CD4-positive, alpha-beta T cell (primary cell): ENCODE measurements at places on chromosomes 2 and 18.

DNA sequence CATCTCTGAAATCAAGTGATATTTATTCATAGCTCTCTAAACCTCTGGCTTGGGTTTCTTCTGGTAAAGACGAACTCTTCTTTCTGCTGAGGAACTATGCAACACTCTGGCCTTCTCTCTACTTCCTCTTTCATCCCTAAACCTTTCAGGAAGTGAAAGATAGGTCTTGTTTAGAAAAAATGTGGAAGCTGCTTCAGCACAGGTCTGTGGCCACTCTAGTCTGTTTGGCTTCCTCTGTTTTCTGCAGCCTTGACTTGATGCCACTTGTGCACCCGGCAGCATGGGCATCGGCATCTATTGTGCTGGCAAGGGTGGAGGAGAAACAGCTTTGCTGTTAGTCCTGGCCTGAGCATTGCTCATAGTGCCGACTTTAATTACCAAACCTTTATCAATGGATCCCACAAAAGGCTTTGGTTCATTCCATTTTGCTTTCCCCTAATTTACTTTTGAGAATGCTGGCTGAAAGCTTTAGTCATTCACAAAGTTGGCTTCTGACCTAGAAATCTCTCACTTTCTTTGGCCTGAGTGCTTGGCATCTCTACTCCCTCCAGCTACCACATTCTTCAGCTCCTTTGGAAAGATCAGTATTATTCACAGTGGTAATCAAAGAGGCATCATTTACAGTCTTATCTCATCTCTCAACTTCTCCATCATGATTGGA is 32.0 kb upstream of the GPR39 start:
- H3K4me1 ChIP-seq: no peaks in the 10 kb centered on the region
- peaks cover 2% of the 10 kb centered on the region for H3K27me3 ChIP-seq
- H3K36me3 ChIP-seq: no peaks in the 10 kb centered on the region
- no peak for DNase-seq

DNA sequence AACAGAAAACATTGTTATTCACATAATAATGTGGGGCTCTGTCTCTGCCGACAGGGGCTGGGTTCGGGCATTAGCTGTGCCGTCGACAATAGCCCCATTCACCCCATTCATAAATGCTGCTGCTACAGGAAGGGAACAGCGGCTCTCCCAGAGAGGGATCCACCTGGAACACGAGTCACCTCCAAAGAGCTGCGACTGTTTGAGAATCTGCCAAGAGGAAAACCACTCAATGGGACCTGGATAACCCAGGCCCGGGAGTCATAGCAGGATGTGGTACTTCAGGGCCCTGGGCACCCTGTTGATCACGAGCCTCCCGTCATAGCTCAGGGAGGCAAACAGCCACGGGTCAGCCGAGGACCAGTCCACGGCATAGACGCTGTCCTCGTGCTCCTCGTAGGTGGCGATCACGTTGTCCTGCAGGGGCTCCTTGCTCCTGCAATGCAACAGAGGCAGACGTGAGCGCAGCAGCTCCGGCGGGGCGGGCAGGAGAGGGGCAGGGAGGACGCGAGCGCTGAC is 188.5 kb downstream of the EIPR1 start:
- H3K4me3 ChIP-seq: no peak overlapping the region
- no peak overlapping the region for H3K27ac ChIP-seq
- H3K36me3 ChIP-seq: peaks cover 35% of the 10 kb centered on the region

- no peaks in the 10 kb centered on the region for H3K36me3 ChIP-seq
- H3K4me1 ChIP-seq: no peaks in the 10 kb centered on the region
- DNase-seq: no peak
- no peak overlapping the region for H3K4me3 ChIP-seq
- H3K27me3 ChIP-seq: no peaks in the 10 kb centered on the region
- H3K27ac ChIP-seq: no peak overlapping the region
Observed at GRCh38 chr2:200077210-200077650, 121.8 kb downstream of the MAIP1 start.

DNA sequence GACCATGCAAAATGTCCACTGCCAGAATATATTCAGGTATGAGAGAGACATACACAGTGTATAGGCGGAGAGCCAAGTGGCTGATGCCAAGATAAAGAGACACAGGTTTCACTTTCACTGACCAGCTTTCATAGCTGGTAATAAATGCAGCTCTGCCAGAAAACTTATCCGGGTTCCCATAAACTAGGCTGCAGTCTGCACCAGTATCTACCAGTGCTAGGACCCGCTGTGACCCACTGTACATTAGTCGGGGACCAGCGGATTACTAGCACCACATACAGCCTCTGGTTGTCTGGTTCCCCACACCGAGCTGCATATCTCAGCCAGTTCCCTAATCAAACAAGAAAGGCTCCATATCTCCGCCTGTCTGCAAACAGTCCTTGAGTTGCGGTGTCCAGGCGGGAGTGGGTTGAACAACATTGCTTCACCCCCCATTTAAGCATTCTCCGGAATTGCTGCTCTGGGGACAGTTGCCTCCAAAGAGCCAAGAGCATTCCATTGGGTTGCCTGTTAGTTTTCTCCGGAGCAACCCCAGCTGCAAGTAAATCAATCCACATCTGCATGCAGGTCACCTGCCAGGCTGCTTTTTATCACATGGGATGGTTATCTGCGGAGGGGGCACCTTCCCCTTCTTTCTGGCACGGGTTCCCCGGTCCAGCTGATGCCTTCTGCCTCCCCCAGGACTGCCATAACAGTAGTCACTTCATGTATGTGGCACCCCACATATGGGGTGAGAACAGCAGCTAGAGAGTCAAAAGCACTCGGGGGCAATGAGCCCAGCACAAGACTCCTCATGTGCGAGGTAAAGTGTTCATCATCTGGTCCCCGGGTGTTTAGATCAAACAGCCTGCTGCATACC is 18.0 kb upstream of the KLHL23 start:
- H3K36me3 ChIP-seq: no peaks in the 10 kb centered on the region
- H3K27ac ChIP-seq: no peak overlapping the region
- no peaks in the 10 kb centered on the region for H3K4me1 ChIP-seq
- DNase-seq: no peak
- no peaks in the 10 kb centered on the region for H3K27me3 ChIP-seq

DNA sequence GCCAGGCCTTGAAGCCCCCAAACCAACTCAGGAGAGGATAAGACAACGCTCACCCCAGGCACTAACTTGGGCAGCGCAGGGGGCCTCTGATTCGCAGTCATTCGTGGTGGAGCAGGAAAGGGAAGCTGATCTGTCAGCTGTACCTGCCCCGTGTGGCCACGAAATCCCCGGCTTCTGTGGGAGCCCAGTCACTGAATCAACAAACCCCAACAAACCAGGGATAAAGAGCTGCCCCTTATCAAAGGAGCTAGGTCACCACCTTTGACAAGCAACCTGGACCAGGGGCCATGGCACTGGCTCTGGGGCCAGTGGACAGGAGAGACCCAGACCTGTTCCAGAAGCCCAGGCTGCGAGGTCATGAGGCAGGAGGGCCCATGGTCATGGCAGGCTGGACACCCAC is 14.5 kb downstream of the SDC1 start:
- H3K4me3 ChIP-seq: no peak overlapping the region
- H3K27me3 ChIP-seq: no peaks in the 10 kb centered on the region
- no peak for DNase-seq
- H3K36me3 ChIP-seq: no peaks in the 10 kb centered on the region

DNA sequence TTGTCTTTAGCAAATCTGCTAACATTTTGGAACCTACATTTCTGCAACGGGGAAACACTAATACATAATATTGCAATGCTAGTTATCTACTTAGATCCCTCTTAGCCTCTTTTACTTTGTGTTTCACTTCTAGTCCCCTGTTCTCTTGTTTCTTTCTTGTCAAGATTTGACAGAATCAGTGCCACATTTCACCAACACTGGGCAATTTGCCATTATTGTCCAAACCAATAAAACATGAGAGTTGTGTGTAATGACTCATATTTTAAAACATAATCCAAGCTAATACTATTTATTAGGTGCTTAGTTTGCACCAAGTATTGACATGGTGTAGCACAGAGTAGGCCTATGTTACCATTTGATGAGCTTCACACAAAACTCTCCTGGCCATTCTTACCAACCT is 33.7 kb upstream of the ACVR1C start:
- no peak overlapping the region for H3K27ac ChIP-seq
- H3K4me3 ChIP-seq: no peak overlapping the region
- DNase-seq: no peak
- no peaks in the 10 kb centered on the region for H3K4me1 ChIP-seq

DNA sequence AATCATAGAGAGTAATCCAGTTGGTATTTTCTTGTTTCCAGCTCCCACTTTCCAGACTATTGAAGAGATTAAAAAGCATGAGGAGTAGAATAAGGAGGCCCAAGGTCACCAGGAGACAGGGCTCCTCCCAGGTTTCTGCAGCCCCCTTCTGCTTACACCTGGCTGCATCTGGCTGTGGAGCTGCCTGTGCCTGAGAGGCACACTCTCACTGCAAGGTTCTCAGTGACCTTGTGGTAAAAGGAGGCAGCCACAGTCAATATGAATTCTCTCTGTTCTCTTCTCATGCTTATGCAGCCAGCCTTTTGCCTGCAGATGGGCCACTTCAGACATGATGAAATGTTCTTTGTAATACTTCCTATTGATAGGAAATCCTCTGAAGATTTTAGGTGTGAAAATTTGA is 233.7 kb downstream of the MYO3B start:
- no peaks in the 10 kb centered on the region for H3K36me3 ChIP-seq
- H3K27ac ChIP-seq: no peak overlapping the region
- peaks cover 6% of the 10 kb centered on the region for H3K4me1 ChIP-seq
- peak; percentile 13 for DNase-seq

- no peaks in the 10 kb centered on the region for H3K36me3 ChIP-seq
- DNase-seq: no peak
- H3K27ac ChIP-seq: no peak overlapping the region
- H3K27me3 ChIP-seq: no peaks in the 10 kb centered on the region
Observed at GRCh38 chr18:25284861-25285550, 67.0 kb downstream of the ZNF521 start.

GRCh38 chr2:188526701-188527100 is 235.0 kb downstream of the GULP1 start:
- no peaks in the 10 kb centered on the region for H3K36me3 ChIP-seq
- no peak for DNase-seq
- no peak overlapping the region for H3K27ac ChIP-seq

GRCh38 chr18:68449292-68449691 is 265.6 kb downstream of the TMX3 start:
- H3K27ac ChIP-seq: no peak overlapping the region
- H3K27me3 ChIP-seq: no peaks in the 10 kb centered on the region
- no peak overlapping the region for H3K4me3 ChIP-seq
- no peak for DNase-seq

DNA sequence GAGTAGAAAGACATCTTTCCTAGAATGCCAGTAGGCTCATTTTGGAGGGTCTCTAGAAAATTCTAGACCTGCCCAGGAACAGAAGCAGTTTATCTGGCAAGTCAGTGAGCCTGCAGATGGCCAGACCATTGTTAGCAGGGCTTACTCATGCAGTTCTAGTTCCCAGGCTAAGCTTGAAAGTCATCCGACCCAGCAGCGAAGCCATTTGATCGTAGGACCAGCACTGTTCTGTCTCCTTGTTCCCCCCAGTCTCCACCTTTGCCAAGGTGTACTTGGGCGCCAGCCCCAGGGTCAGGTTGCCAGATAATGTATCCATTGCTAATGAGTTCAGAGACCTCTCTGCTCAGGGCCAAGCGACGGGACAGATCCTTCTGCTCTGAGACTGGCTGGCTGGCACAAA is 70.1 kb downstream of the EPAS1 start:
- peaks cover 6% of the 10 kb centered on the region for H3K4me1 ChIP-seq
- no peaks in the 10 kb centered on the region for H3K27me3 ChIP-seq
- no peak overlapping the region for H3K4me3 ChIP-seq
- H3K36me3 ChIP-seq: no peaks in the 10 kb centered on the region
- DNase-seq: no peak

GRCh38 chr2:115505331-115505730 is 1062.9 kb downstream of the DPP10 start:
- no peaks in the 10 kb centered on the region for H3K27me3 ChIP-seq
- H3K27ac ChIP-seq: no peak overlapping the region
- no peaks in the 10 kb centered on the region for H3K4me1 ChIP-seq
- H3K36me3 ChIP-seq: no peaks in the 10 kb centered on the region
- DNase-seq: no peak

DNA sequence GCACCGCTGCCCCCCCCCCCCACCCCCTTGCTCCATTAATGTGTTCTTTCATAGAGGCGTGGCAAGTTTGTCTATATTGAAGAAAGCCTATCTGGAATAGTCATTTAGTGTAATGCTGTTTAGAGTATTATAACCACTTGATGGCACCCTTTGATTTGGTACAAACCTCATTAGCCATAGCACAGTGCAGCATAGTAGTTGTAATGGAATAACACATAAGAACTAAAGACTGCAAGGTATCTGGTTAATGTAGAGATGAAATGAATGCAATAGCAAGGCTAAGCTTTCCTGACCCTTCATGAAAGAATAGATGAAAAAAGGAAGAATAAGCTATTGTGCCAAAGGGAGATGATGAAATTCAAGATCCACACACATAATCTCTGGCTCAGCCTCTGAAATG is 81.9 kb downstream of the EHBP1 start:
- H3K27me3 ChIP-seq: no peaks in the 10 kb centered on the region
- no peaks in the 10 kb centered on the region for H3K36me3 ChIP-seq
- H3K27ac ChIP-seq: no peak overlapping the region
- no peaks in the 10 kb centered on the region for H3K4me1 ChIP-seq
- no peak for DNase-seq

GRCh38 chr2:202604699-202605098 is 30.1 kb upstream of the FAM117B start:
- H3K4me3 ChIP-seq: no peak overlapping the region
- H3K4me1 ChIP-seq: no peaks in the 10 kb centered on the region
- no peak overlapping the region for H3K27ac ChIP-seq
- no peaks in the 10 kb centered on the region for H3K36me3 ChIP-seq
- H3K27me3 ChIP-seq: no peaks in the 10 kb centered on the region
- no peak for DNase-seq

GRCh38 chr2:75221862-75222261 is 22.5 kb upstream of the TACR1 start:
- no peak overlapping the region for H3K4me3 ChIP-seq
- no peaks in the 10 kb centered on the region for H3K27me3 ChIP-seq
- H3K36me3 ChIP-seq: no peaks in the 10 kb centered on the region
- H3K4me1 ChIP-seq: no peaks in the 10 kb centered on the region
- no peak overlapping the region for H3K27ac ChIP-seq

GRCh38 chr2:33213648-33214047 is 262.8 kb upstream of the RASGRP3 start:
- no peaks in the 10 kb centered on the region for H3K36me3 ChIP-seq
- no peaks in the 10 kb centered on the region for H3K4me1 ChIP-seq
- no peak overlapping the region for H3K4me3 ChIP-seq
